ENCODE measurements at places on chromosomes 13 and 19.

DNA sequence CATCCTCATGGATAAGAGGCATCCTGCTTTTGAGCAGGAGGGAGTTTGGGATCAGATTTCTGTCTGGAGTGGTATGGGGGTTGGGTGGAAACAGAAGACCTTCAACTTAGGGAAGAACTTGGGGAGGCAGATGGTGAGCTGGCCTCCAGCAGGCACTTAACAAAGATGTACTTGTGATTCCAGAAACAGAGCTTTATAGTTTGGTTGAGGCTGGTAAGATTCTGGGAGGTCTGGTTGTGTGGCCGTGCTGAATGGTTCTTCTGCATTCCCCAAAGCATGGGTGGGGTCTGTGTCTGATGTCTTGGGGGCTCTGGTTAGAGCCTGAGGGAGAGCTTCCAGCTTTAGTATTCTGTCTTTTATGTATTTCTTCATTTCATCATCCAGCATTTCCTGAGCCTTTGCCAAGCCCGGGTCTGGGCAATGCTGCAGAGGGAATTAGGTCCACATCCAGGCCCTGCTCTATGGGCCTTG is 4.8 kb downstream of the MEGF8 start:
- no peaks in the 10 kb centered on the region for H3K36me3 ChIP-seq
- no peak overlapping the region for H3K4me3 ChIP-seq

DNA sequence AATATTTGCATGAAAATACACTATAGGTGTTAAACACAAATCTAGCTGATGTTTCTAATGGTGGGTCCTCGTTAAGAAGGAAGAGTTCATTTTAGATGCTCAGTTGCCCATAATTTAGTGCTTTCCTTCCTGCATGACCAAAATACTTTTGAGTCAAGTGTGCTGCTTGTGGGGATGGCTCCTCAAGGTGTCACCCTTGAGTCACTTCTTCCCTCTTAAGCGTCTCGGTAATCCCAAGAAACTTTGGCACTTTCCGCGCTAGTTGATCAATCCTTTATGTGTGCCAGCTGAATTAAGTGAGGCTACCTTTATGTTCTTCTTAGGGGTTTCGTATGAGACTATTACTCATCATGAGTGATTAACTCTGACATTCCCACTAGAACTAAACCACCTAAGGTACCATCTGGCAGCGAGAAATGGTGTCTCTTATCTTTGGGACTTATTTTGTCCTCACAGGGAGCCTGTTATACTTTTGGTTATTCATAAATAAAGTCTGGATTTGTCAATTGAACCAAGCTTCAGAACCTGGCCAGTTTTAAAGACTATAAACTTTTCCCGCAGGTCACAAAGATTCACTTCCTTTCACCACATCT is 106.8 kb downstream of the NHLRC3 start:
- peak; percentile 47 for DNase-seq
- no peak overlapping the region for H3K27ac ChIP-seq
- no peaks in the 10 kb centered on the region for H3K36me3 ChIP-seq
- H3K27me3 ChIP-seq, result no peaks in the 10 kb centered on the region

DNA sequence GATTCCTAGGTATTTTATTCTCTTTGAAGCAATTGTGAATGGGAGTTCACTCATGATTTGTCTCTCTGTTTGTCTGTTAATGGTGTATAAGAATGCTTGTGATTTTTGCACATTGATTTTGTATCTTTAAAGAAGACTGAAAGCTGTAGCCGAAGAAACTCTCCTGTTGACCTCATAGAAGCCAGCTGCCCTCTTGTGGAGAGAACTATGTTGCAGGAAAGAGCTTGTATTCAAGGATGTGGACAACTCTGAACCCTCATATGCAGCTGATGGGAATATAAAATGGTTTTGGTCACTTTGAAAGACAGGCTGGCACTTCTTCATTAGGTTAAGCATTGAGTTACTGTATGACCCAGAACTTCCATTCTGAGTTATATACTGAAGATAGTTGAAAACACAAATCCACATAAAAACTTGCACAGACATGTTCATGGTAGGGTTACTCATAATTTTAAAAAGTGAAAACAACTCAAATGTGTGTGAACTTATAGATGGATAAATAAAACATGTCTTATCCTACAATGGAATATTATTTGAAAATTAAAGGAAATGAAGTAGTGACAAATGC is 65.8 kb upstream of the SLITRK6 start:
- H3K4me1 ChIP-seq, result no peaks in the 10 kb centered on the region
- no peaks in the 10 kb centered on the region for H3K27me3 ChIP-seq
- H3K27ac ChIP-seq, result no peak overlapping the region
- no peaks in the 10 kb centered on the region for H3K36me3 ChIP-seq
- H3K4me3 ChIP-seq, result no peak overlapping the region
- DNase-seq, result peak; percentile 31

GRCh38 chr19:51094696-51095279 is 12.1 kb upstream of the KLK14 start:
- no peak for DNase-seq
- no peak overlapping the region for H3K4me3 ChIP-seq
- no peak overlapping the region for H3K27ac ChIP-seq
- no peaks in the 10 kb centered on the region for H3K4me1 ChIP-seq

DNA sequence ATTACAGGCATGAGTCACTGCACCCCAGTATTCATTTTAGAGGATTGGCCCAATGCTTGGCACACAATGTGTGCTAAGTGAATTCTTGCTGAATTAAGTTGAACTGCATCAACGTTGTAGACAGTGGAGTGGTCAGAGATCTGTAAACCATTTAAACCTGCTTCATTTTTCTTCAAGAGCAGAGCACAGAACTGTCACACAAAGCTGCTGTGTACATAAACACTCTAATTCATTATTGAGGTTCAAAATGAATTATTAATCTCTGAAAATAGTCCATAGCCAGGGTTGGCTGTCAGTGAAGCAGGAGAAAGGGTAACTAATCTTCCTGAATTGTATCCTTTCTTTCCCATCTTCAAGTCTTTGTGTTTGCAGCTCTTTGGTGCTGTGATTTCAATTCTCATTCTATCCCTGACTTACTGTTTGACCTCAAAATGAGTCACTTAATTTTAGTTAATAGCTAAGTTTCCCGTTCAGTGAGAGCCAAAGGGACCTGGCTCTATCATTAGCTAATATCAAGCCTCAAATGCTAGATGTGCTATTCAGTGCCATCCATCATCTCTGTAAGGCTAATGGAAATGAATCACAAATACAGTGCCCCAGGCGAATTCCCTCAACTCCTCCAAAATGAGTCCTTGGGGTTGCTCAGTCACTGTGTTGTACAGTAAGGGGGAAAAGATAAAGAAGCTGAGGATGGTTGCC is 77.0 kb upstream of the TSC22D1 start:
- H3K4me1 ChIP-seq, result no peaks in the 10 kb centered on the region
- DNase-seq, result no peak

DNA sequence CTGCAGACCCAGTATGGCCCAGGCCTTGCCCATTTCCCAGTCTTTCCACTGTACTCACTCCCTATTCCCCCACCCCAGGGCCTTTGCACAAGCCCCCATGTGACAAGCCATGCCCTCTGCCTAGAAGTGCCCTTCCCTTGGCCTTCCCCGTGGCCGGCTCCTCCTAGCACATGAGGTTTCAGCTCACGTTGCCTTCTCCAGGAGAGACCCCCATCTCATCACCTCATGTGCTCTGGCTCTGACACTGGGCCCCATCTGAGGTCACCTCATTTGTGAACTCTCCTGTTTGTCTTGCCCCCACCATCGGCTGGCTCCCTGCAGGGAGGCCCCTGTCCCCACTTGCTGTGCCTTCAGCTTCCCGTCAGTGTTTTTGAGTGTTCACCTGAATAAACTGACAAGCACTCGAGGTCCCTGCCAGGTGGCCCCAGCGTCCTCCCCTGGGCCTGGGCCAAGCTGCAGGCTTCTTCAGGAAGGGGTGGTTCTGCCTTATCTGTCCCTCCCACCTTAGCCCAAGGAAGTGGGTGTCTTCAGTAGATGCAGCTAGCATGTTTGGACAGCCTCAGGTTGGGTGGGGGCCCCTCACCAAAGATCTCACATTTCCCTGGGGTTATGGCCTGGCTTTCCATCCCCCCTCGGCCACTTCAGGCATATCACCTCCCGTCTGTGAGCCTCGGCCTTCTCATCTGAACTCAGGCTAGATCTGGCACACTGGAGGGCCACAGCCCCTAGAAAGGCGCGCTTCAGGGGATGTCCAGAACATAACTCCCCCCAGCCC is 3.8 kb upstream of the SLC25A42 start:
- no peak for DNase-seq
- no peak overlapping the region for H3K27ac ChIP-seq
- no peaks in the 10 kb centered on the region for H3K27me3 ChIP-seq
- peaks cover 5% of the 10 kb centered on the region for H3K36me3 ChIP-seq

- H3K4me1 ChIP-seq, result no peaks in the 10 kb centered on the region
- H3K27ac ChIP-seq, result no peak overlapping the region
- DNase-seq, result no peak
- no peaks in the 10 kb centered on the region for H3K36me3 ChIP-seq
These were observed 186.2 kb downstream of the PCDH9 start for GRCh38 chr13:67043901-67044300.

DNA sequence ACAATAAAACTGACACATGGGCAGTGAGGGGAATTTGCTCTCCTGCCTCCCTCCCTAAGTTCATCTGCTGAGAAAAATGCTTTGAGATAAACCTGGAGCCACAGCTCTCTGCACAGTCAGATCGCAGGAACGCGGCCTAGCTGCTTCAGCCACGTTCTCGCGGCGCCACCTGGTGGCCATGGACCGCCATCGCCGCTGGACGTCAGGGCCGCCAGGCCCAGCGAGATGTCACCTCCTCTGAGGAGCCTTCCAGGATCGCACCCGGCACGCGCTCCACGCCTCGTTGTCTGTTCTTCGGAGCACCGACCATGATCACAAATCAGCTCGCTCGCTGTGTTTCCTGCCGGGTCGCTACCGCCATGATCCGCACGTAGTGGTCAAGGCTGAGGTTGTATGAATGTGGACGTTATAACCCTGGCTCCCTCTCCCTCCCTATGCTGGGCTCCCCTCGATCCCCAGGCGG is 20.6 kb upstream of the USP29 start:
- no peaks in the 10 kb centered on the region for H3K4me1 ChIP-seq
- no peak overlapping the region for H3K4me3 ChIP-seq
- H3K27me3 ChIP-seq, result no peaks in the 10 kb centered on the region

DNA sequence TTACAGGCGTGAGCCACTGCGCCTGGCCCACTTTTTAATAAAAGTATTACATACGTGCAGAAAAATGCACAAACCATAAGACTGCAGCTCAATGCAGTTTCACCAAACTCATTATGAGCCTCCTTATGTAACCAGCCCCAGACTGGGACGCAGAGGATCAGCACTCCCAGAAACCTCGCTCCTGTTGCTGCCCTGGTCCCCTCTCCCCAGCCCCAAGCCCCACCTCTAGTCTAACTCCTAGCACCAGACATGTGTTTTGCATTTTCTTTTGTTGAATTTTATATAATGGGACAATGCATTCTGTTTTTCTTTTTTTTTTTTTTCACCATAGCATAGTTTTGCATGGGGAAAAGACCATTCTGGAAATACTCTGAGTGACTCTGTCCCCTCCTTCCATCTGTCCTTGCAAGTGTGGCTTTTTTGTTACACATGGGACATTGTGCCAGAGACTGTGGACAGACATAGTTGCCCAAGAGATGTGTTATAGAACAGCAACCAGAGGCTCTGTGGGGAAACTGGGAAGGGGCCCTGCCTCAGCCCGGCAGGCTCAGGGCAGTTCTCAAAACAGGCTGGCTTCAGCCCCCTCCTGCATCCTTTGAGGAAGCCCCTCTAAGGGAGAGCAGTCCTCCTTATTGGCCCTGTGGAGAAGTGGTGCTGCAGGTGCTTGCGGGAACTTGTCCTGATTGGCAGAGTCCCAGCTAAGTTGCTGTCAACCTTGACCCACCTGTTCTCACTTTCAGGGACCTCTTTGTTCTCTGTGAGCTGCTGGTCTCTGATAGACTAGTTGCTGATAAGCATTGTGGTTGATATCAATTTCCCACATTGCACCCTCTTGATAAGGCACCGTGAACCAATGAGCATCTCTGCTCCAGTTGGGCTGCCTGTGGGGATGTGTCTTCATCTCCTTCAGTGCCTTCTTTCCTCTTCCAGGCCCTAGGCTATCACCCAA is 13.8 kb upstream of the OLFM4 start:
- H3K36me3 ChIP-seq, result no peaks in the 10 kb centered on the region
- no peaks in the 10 kb centered on the region for H3K4me1 ChIP-seq
- no peak overlapping the region for H3K4me3 ChIP-seq
- H3K27me3 ChIP-seq, result no peaks in the 10 kb centered on the region
